ENCODE measurements at places on chromosomes 3 and 15.

DNA sequence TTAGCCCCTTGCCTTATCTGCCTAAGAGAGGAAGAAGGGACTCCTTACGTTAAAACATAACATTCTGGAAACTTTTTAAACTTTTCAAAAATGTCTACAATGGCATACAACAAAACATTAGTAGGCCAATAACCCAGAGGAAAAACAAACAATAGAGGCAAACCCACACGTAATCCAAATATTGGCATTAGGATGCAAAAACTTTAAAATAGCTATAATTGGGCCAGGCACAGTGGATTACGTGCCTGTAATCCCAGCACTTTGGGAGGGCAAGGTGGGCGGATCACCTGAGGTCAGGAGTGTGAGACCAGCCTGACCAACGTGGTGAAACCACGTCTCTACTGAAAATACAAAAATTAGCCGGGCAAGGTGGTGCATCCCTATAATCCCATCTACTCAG is 134.9 kb downstream of the AQP9 start:
- no peaks in the 10 kb centered on the region for H3K27me3 ChIP-seq
- no peaks in the 10 kb centered on the region for H3K4me1 ChIP-seq
- no peak overlapping the region for H3K4me3 ChIP-seq
- no peak overlapping the region for H3K27ac ChIP-seq

DNA sequence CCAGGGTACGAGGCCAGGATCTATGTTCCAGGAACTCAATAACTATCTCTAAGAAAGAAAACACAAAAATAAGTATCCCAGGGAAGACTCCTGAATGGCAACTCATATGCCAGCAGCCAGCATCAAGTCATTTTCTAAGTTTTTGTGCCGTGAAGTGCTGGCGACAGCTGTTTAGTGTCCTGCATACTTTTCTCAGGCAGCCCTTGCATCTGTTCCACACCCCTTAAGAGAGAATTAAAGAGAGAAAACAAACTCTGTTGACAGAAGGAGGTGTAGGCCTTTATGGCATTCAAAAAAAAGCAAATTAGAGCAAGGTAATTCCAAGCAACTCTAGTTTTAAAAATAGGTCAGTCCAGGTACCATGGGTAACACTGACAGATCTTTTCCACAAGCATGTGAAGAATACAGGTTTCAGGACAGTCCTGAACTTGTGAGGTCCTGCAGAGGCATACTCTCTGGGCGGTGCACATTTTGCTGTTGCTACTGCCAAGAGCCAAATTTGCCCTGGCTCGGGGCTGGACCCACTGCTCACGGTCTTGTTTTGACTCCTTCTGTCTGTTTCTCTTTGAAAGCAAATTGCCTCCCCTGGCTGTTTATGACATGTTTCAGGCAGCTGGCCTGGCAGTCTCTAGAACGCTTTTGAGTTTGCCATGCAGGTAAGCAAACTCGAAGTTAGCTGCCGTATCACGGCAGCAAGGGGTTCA is 252.1 kb upstream of the ADAMTS9 start:
- no peak overlapping the region for H3K4me3 ChIP-seq
- DNase-seq, result no peak
- no peaks in the 10 kb centered on the region for H3K36me3 ChIP-seq
- H3K27me3 ChIP-seq, result no peaks in the 10 kb centered on the region
- peak overlapping the region; percentile 14 for H3K27ac ChIP-seq

GRCh38 chr3:186217820-186218164 is 108.9 kb upstream of the ETV5 start:
- no peaks in the 10 kb centered on the region for H3K36me3 ChIP-seq
- no peak for DNase-seq
- no peaks in the 10 kb centered on the region for H3K27me3 ChIP-seq
- peaks cover 20% of the 10 kb centered on the region for H3K4me1 ChIP-seq
- no peak overlapping the region for H3K27ac ChIP-seq
- H3K4me3 ChIP-seq, result no peak overlapping the region

DNA sequence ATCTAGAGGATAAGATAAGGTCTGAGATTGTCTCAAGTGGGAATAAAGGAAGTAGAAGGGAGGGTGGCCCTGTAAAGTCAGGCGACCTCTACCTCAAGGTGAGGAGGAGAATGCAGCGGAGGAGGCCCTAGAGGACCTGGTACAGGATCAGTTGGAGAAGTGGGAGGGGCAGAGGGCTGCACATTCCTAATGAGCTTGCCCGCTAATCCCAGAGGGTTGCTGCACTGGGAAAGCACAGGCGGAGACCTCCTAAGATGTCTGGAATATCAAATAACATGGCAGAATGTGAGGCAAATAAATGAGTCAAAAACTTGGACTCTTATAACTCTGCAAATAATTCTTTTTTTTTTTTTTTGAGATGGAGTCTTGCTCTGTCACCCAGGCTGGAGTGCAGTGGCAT is 30.2 kb upstream of the VPS8 start:
- no peaks in the 10 kb centered on the region for H3K36me3 ChIP-seq
- DNase-seq, result peak; percentile 57
- no peaks in the 10 kb centered on the region for H3K27me3 ChIP-seq
- no peak overlapping the region for H3K27ac ChIP-seq
- no peak overlapping the region for H3K4me3 ChIP-seq

GRCh38 chr3:114011059-114011797 is 45.1 kb downstream of the CCDC191 start:
- DNase-seq, result no peak
- no peak overlapping the region for H3K27ac ChIP-seq
- no peaks in the 10 kb centered on the region for H3K36me3 ChIP-seq
- H3K27me3 ChIP-seq, result no peaks in the 10 kb centered on the region

DNA sequence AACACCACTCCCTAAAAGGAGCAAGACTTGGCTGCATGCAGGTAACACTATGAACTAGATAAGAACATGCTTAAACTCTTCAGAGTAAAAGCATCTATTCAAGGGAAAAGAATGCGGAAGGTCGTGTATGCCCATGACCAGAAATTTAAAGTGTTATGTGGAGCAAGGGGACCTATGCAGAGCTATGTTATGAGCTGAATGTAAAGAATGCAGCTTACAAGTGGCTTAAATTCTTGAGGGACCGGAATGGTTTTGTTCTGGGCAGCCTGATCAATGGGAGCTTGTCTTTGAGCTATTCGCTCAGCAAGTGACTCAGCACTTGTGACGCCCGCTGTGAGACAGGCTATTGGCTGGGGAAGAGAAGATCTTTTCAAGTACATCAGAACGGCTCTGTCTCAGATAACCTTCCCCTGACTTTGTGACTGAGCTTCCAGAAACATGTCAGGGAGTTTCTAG is 367.5 kb upstream of the THBS1 start:
- peaks cover 7% of the 10 kb centered on the region for H3K4me1 ChIP-seq
- no peaks in the 10 kb centered on the region for H3K27me3 ChIP-seq
- peak overlapping the region; percentile 97 for H3K27ac ChIP-seq
- H3K4me3 ChIP-seq, result no peak overlapping the region
- H3K36me3 ChIP-seq, result no peaks in the 10 kb centered on the region

DNA sequence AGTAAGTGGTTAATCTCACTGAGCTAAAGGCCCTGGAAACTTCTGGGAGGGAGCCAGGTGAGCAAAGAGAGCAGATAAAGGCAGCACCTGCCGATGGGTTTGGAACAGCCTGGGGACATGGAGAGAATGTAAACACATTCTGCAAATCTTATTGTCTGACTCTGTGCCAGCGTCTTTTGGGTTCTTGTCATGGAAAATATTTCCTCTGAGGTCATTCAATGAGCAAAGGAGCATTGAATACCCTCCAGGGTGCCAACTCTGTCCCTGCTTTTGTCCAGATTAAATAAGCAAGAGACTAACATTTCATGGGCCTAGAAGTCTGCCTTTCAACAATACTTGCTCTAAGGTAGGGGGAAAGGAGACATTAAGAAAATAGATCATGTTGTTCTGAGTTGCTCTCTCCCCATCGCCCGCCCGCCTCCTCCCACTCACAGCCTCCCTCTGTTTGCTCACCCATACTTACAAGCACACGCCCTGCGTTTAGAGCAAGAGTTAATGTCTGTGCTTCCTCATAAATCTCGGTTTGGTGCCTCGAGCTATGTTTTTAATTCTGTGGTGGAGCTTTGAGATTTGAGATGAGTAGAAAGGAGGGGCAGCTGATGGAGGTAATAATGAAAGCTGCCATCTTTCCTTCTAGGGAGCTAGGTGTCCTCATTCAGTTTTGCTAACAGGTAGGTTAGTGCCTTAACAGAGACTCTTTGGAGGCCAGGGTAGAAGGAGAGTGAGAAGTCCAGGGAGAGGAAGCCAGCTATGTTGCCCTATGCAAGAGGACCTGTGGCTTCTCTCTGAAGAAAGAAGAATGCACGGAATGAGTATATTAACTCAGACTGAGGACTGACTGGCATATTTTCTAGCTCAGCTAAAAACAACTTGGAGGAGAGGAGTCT is 132.9 kb downstream of the TPRG1 start:
- no peak for DNase-seq
- no peaks in the 10 kb centered on the region for H3K4me1 ChIP-seq
- no peaks in the 10 kb centered on the region for H3K27me3 ChIP-seq

GRCh38 chr15:86837294-86838061 is 757.8 kb downstream of the AGBL1 start:
- no peak for DNase-seq
- peaks cover 38% of the 10 kb centered on the region for H3K4me1 ChIP-seq
- H3K27me3 ChIP-seq, result no peaks in the 10 kb centered on the region
- no peaks in the 10 kb centered on the region for H3K36me3 ChIP-seq
- H3K4me3 ChIP-seq, result no peak overlapping the region

GRCh38 chr3:114804099-114804498 is 343.0 kb downstream of the ZBTB20 start:
- no peak overlapping the region for H3K4me3 ChIP-seq
- no peak for DNase-seq
- no peaks in the 10 kb centered on the region for H3K27me3 ChIP-seq
- no peaks in the 10 kb centered on the region for H3K36me3 ChIP-seq
- no peak overlapping the region for H3K27ac ChIP-seq

DNA sequence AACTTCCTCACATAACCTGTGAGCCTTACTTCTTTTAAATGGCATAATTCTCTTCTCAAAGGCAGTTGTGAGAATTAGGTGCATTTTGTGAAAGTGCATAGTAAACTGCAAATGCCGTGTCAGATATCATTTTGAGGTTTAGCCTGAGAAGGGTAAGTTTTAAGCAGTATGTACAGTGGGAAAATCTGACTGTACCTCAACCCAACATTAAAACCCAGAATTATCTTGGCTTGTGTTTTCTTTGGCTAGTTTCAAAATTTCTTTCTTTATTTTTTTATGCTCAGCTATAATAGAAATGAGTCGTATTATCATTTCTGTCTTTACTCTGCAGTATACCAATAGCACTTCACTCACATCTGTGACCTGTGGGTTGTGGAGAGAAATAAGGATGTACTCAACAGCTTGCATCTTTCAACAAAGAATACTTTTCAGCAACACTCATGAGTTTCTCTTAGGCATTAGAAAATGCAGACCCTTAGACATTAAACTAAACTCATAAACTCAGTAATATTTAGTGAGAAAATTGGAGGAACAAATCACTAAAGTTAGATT is 65.7 kb downstream of the RASA2 start:
- no peak overlapping the region for H3K4me3 ChIP-seq
- DNase-seq, result no peak
- no peaks in the 10 kb centered on the region for H3K36me3 ChIP-seq

- H3K27me3 ChIP-seq, result no peaks in the 10 kb centered on the region
- DNase-seq, result no peak
- H3K4me1 ChIP-seq, result peaks cover 5% of the 10 kb centered on the region
- no peak overlapping the region for H3K27ac ChIP-seq
- peaks cover 4% of the 10 kb centered on the region for H3K36me3 ChIP-seq
These were observed 60.0 kb upstream of the FEZF2 start for GRCh38 chr3:62433396-62433795.

DNA sequence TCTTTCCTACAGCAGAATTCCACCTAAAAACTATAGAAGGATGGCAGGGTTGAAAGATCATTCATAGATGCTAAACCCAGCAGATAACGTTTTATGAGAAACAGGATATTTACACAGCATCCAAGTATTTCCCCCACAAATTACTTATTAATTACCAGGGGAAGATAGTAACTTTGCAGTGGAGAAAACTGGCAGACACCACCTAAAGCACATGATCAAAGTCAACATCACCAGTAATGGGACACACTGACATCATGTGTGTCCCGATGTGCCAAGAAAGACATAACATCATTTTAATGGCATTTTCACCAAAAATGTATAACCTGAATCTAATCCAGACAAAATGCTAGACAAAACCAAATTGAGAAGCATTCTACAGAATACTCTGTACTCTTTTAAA is 220.4 kb upstream of the THBS1 start:
- H3K27ac ChIP-seq, result no peak overlapping the region
- DNase-seq, result no peak
- no peak overlapping the region for H3K4me3 ChIP-seq
- no peaks in the 10 kb centered on the region for H3K36me3 ChIP-seq
- peaks cover 8% of the 10 kb centered on the region for H3K4me1 ChIP-seq

- no peak overlapping the region for H3K27ac ChIP-seq
- no peaks in the 10 kb centered on the region for H3K27me3 ChIP-seq
- no peaks in the 10 kb centered on the region for H3K4me1 ChIP-seq
- no peak overlapping the region for H3K4me3 ChIP-seq
These were observed 25.2 kb downstream of the TMEM202 start for GRCh38 chr15:72423256-72423655.

GRCh38 chr3:40321818-40322217 is 12.3 kb downstream of the EIF1B start:
- DNase-seq, result no peak
- H3K27ac ChIP-seq, result no peak overlapping the region
- H3K36me3 ChIP-seq, result no peaks in the 10 kb centered on the region
- H3K4me1 ChIP-seq, result no peaks in the 10 kb centered on the region
- no peaks in the 10 kb centered on the region for H3K27me3 ChIP-seq

GRCh38 chr3:126908752-126909275 is 74.1 kb upstream of the PLXNA1 start:
- no peaks in the 10 kb centered on the region for H3K27me3 ChIP-seq
- no peak for DNase-seq
- no peak overlapping the region for H3K4me3 ChIP-seq
- peak overlapping the region; percentile 28 for H3K27ac ChIP-seq
- peaks cover 5% of the 10 kb centered on the region for H3K4me1 ChIP-seq

- peak; percentile 14 for DNase-seq
- no peaks in the 10 kb centered on the region for H3K27me3 ChIP-seq
- no peaks in the 10 kb centered on the region for H3K36me3 ChIP-seq
- H3K4me1 ChIP-seq, result peaks cover 23% of the 10 kb centered on the region
- H3K27ac ChIP-seq, result no peak overlapping the region
These were observed 450.1 kb upstream of the THBS1 start for GRCh38 chr15:39130556-39131379.

- H3K4me1 ChIP-seq, result no peaks in the 10 kb centered on the region
- no peak overlapping the region for H3K4me3 ChIP-seq
- no peaks in the 10 kb centered on the region for H3K27me3 ChIP-seq
- no peak for DNase-seq
These were observed 12.0 kb downstream of the C15orf40 start for GRCh38 chr15:82999426-82999825.

- no peaks in the 10 kb centered on the region for H3K36me3 ChIP-seq
- H3K27ac ChIP-seq, result peak overlapping the region; percentile 56
- H3K27me3 ChIP-seq, result no peaks in the 10 kb centered on the region
- H3K4me1 ChIP-seq, result peaks cover 6% of the 10 kb centered on the region
- H3K4me3 ChIP-seq, result no peak overlapping the region
These were observed 54.0 kb downstream of the SNTN start for GRCh38 chr3:63706321-63707085.

GRCh38 chr3:20121088-20121487 is 64.9 kb downstream of the SGO1 start:
- H3K4me1 ChIP-seq, result no peaks in the 10 kb centered on the region
- no peaks in the 10 kb centered on the region for H3K27me3 ChIP-seq
- H3K27ac ChIP-seq, result no peak overlapping the region
- no peak overlapping the region for H3K4me3 ChIP-seq
- DNase-seq, result no peak
- peaks cover 7% of the 10 kb centered on the region for H3K36me3 ChIP-seq
